Midbrain (tissue), 1 donor: ENCODE measurements at places on chromosomes 5 and 9.

- DNase-seq: no peak
Measured at GRCh38 chr9:92179286-92180001, 64.2 kb upstream of the SPTLC1 start.

DNA sequence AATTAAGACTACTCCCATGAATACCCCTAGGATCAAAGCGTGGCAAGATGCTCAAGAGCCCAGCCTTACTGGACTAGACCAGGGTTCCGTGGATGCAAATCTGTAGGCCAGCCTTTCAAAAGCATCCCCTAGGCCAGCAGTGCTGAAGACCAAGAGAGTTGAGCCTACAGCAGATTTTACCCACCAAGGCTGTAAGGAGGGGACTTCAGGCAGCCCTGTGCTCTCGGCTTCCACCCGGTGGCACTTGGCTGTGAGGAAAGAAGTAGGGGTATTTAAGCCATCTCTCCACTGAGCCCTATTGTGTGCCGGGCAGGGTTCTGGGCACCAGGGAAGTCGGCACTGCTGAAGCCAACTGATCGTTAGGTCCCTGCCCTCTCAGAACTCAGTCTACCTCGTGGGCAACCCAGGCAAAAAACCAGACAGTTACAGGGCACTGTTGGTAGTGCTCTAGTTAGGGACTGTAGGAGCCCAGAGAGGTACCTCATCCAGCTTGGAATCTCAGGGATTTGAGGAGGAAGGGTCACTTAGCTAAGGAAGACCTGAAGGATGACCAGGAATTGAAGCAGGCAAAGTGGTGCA, 25.5 kb downstream of the TCF7 start:
- no peak for DNase-seq

DNA sequence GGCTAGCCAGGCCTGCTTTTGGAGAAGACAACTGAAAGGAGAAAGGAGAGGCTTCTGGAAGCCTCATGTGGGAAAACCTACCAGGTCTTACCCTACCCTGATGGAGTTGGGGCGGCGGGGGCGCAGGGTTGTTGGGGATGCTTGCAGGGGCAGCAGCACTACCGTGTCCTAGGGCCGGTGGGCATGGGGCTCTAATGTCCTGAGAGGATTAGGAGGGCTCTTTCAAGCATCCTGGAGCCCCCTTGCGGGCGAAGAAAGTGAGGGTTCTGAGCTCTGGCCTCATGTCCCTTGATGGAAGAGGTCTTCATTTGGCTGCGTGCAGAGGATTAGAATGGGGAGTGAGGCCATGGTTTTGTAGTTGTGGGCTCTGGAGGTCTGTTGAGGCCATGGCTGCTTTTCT, 86.9 kb upstream of the PITX1 start:
- DNase-seq: no peak

DNA sequence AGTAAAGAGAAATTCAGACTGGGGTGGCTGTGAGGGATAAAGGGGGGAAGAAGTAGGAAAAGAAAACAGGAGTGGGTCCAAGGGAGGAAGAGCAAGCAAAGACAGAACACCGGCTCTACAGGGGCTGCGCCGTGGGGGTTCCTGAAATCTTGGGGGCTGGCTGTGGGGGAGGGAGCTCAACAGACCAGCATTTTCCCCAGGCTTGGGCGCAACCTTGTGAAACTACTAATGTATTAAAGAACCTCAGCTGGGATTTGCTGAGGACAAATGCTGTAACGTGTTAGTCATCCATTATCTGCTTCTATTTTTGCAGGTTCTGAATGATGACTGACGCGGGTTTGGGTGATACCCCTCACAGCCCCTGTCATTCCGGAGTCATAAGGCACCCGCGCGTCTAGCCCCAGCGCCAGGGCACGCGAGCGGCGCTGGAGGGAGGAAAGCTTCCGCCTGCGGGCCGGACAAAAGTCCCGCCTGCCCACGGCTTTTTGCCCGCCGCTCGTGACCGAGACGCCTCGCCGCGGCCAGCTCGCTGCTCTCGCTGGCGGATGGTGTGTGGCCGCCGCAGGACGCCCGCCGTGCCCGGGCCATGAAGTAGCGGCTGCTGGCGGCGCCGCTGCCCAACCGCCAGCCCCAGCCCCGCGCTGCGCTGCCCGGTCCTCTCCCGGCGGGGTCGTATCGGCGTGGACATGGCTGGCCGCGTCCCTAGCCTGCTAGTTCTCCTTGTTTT, 110.6 kb downstream of the PAM start:
- peak; percentile 75 for DNase-seq

DNA sequence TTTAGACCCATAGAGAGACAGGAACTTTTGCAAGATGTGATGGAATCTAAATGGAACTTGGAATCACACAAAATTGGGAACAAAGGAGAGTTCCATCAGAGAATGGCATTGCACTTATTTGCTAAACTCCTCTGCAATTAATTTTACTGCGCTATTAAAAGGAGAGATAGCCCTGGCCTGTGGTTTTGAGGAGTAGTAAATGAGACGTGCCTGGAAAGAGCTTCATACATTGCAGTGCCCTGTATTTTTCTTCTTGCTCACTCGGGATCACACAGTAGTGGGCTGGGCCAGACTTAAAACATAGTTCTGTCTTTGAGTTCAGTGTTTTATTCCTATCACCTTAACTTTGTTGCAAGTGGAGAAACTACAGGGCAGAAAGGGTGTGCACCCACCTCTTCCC, 94.4 kb upstream of the SLC27A6 start:
- no peak for DNase-seq

- DNase-seq: no peak
Measured at GRCh38 chr9:96299823-96300222, 2.2 kb downstream of the HSD17B3 start.

- DNase-seq: no peak
Measured at GRCh38 chr5:109041317-109041716, 293.6 kb downstream of the FER start.

- DNase-seq: no peak
Measured at GRCh38 chr9:81804306-81804705, 115.0 kb upstream of the TLE1 start.

DNA sequence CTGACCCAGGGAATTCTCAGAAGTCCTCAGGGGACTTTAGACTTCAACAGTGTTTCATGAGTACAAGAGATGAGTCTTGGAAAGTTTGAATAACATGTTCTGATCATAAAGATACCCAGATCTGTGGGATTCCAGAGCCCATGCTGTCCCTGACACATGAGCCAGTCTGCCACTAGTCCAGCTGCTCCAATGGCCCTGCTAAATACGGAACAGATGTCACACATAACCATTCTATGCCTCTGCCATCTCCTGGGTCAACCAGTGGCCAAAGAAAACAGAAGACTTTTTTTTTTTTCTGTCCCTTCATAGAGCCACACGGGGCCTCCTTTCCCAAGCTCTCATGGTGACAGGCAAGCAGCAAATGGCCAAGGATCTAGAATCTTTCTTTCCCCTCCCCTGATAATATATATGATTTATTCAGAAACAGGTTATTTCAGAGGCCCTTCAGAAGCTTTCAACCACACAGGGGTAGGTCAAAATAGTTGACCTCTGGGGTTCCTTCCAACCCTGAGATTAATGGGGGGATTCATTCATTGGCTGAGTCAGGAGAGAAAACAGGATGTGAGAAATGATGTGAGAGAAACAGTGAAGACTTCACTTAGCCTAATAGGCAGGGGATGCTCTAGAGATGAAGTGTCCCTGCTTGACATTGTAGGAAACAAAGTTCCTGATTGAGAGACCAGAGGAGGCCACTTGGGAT, 367.7 kb downstream of the CDK5RAP2 start:
- no peak for DNase-seq

GRCh38 chr5:142587354-142587965, 98.4 kb downstream of the FGF1 start:
- DNase-seq: peak; percentile 12

- no peak for DNase-seq
Measured at GRCh38 chr5:111680737-111681413, 76.1 kb downstream of the NREP start.

- DNase-seq: no peak
Measured at GRCh38 chr5:115191474-115192031, 21.8 kb upstream of the TRIM36 start.

DNA sequence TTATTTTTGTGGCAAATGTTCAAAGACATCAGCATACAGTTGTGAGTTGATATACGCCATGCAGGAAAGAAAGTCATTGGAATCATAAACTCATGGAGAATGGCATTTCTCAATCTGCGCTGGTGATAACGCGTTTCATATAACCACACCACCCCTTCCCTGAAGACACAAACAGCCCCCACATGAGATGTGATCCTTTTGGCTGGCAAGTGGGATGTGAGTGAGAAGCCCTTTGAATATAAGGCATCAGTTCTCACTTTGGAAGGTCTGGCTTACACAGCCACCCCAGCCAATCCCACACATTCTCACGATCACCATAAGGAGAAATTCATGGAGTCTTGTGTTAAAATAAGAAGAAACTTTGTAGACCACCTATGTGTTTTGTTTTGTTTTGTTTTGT, 725.0 kb downstream of the PRELID2 start:
- no peak for DNase-seq

- no peak for DNase-seq
Measured at GRCh38 chr5:36279054-36279698, 22.5 kb downstream of the RANBP3L start.

GRCh38 chr5:52665559-52665958, 122.2 kb upstream of the ITGA1 start:
- DNase-seq: no peak

DNA sequence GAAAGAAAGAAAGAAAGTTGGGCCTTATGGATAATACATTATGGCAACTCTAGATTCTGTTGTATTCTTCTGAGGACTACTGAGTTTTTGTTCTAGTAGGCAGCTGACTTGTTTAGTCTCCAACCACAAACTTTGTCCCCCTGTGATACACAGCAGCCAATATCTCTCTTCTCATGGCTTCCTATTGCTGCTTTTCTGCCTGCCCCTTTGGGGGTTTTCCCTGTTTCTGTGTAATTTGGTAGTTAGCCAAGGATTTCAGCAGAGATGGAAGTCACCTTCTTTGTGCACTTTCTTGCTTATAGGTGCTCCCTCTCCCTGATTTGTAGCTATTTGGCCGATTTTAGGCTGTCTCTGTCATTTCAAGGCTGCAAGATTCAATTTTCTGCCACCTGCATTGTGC, 109.6 kb downstream of the FGF1 start:
- no peak for DNase-seq

DNA sequence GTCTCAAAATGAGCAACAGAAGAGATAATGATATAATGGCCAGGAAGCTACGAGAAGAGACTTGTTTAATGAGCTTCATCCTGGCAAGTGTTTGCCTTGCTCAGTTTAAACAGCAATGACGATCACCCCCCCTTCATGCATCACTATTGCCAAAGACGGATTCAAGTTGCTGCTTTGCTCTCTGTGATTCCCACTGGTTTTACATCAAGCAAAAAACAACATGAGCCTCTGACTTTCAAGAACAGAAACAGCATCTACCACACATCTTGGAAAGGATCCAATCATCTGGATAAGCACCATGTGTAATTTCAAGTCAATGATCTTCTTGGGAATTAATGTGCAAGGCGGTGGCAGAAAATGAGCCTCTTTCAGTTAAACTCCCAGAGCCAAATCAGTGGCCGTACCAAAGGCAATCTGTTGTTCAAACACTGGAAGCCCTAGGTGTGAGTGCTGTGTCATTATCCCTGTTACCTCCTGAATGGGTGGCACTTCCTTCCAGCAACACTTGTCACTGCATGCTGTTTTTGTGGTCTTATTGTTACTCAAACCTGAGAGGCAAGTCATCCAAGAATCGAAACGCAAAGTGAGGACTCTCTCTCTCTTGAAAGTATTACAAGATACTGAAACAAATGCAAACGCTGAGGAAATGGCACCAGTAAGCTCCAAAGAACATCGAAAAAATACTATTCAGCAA, 72.8 kb downstream of the MED27 start:
- no peak for DNase-seq

DNA sequence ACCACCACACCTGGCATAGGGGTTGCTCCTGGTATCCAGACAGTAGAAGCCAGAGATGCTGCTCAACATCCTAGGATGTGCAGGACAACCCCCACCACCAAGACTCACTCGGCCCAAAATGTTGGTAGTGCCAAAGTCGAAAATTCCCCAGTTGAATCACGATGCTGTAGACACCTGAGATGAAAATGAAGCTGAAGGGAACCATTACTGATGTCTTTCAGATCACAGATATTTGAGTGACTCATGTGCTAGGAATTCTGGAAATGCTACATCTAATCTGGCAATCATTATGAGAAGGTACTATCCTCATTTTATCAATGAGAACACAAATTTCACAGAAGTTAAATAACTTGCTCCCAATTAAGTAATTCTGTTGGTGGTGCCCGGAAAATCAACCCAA, 21.0 kb upstream of the UBE2QL1 start:
- DNase-seq: no peak

DNA sequence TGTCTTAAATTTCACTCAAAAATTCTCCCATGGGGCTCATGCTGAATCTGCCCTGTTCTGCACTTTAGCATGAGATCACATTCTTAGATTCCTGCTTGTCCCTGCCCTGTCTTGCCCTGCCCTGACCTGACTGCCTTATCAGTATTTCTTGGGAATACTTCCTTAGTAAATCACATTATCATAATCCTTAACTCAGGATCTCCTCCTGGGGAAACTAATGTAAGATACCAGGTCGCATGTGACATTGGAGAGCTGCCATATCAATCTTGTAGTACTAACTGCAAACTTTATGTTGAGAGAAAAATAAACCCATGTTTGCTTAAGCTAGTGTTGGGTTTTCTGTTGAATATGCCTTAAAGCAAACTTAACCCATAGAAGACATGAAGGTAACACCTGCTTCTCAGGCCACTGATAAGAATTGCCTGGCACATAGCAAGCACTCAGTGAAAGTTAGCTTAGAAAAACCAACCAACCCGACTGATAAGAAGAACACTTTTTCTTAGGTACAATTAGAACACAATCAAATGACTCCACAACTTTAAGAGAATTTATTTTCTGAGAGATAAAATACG, 53.3 kb downstream of the IL33 start:
- no peak for DNase-seq

- DNase-seq: no peak
Measured at GRCh38 chr9:71677209-71677608, 91.1 kb downstream of the CEMIP2 start.
